M059J (cell line): ENCODE measurements at places on chromosomes 4 and X. TPM values are rescaled to one million over a fixed set of nuclear protein-coding genes. Genes with fewer than 3 reads are reported as not detected.

DNA sequence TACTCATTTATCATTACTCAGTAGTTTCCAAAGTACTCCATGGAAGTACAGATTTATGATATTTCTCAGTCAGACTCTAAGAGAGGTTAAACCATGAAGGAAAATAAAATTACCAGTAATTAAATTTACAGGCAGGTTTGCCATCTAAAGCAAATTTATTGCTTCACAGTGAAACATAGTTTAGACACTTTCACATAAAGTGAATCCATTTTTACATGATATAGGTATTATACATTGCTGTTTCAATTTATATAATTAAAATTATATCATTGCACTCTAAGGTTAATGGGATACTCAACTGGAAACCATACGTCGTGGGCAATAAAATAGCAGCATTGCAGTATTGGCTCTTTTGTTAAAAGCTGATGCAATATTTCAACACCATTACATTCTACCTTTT, 202.8 kb downstream of the SLIT2 start:
- no peak for DNase-seq

Gene CT45A2
- total RNA-seq: not detected in 2 replicates

GRCh38 chrX:139784807-139785206, 76.8 kb upstream of the MCF2 start:
- DNase-seq: no peak

- no peak for DNase-seq
Observed at GRCh38 chrX:133723930-133724329, 261.5 kb downstream of the GPC3 start.

DNA sequence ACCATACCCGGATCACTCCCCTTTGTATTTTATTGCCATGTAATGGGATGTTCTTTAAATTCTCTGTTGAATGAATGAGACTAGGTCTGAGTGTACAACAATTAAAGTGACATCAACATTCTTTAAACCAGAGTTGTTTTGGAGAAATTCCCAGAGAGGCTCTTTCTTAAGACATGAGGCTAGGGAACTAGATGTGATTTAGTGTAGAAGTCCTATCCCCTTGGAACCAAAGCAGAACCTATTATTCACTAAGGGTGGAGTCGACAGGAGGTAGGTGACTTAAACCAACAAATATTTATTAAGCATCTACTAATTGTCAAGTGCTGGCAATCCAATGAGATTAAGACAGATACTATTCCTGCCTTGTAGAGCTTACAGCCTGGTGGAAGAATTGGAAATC, 1.7 kb downstream of the EIF1AX start:
- DNase-seq: peak; percentile 66

Gene CFAP97
- 15.3 and 20.4 TPM in 2 replicates for total RNA-seq

DNA sequence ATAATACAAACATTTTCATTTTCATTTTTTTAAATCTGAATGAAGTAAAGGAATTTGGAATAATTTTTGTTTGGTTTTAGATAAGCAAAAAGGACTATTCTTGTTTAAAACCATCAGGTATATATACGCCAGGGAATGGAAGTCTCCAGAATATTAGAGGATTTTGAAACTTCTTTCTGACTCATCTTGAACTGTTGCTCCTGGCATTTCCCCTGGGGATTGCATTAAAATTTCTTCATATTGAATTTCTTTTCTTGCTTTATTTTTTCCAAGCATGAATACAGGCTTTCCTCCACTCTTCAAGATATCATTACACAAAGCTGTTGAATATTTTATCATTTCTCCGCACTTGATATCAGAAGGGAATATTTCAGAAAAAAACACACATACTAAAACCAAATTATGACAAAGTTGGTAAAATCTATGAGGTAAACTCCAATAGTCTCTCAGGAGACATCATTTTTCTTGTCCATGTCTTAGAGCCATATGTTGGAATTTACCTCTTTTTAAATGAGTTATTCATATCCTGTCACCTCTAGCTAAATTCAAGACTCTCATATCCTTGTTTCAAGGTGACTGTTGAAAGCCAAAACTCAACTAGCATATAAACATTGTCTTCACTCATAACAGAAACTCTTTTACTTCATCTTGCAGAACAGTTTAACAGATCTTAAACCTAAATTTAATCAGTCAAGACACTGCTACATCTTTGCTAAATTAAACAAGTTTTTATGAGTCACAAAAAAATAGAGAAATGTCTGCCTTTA, 20.7 kb upstream of the CSN1S1 start:
- DNase-seq: no peak

- DNase-seq: no peak
Observed at GRCh38 chr4:155799116-155799793, 40.4 kb downstream of the GUCY1B1 start.

DNA sequence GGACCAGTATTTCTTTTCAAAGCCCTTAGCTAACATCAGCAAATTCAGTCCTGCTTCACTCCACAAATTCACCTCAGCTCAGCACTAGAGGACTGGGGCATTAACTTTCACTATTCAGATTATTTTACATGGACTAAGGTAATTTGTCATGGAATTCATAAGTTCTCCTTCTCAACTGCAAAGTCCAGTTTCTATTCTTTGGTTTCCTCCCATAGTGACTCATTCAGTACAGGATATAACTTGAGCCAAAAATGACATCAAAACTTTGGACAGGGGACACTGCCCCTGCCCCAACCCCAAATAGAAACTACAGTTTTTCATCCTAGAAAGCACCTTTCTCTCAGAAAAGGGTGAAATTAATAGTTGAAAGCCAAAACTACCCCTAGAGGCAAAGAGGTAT, 52.7 kb downstream of the COX7B2 start:
- peak; percentile 34 for DNase-seq

Gene ADGRG2
- not detected in 2 replicates for total RNA-seq

- DNase-seq: peak; percentile 66
Observed at GRCh38 chr4:150117094-150117493, 38.8 kb downstream of the DCLK2 start.

GRCh38 chr4:138889216-138889615, 126.4 kb upstream of the NOCT start:
- DNase-seq: no peak

DNA sequence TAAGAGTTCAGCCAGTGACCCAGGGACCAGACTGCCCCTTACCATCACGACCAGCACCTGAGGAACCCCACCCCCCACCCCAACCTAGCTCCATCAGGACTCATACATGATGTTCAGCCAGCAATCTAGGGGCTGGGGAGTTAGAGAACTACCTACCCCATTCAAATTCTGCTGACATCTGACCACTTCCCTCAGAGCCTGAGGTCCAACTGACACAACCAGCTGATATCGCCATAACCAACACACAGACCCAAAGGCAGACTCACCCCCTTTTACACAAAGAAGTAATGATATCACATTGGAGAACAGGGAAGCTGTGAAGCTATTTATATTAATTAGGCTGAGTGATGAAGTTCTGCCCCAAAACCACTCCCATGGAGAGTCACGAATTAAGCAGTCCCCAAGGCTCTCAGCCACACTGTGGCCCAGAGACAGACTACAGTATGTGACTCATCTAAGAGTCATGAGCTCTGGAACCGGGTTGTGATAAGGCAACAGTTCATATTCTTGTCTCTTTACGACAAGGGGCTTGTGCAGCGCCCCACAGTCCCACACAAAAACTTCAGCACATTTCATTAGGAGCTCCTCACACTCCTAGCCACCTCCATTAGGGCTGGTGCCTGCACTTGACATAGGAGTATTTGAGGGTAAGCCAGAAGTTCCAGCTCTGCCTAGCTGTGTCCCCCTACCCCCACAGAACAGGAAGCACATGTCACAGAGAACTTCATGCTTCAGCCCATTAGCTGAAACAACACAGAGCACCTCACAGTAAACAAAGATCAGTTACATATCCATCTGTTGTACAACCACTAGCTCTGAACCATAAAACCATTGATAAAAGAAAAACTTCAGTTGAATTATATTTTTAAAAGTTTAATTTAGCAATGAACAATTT, 184.7 kb upstream of the ZCCHC13 start:
- DNase-seq: peak; percentile 90

Gene XAGE1A
- total RNA-seq: not detected in 2 replicates

DNA sequence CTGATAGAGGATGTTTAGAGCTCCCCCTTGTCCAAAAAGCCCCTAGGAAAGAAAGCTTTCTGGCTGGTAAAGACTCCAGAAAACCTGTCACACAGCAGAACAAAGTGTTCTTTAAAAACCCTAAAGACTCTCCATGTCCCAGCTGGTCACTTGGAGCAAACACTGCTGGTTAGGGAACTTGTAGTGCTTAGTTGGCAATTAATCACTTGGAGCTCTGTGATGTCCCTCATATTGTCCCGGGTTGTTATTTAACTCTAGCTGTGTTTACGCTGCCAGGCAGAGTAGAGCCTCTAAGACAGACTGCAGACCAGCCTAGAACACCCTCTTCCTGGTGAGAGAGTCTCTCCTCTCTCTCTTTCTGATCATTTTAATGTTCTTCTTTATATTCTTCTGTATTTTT, 267.3 kb downstream of the BCOR start:
- no peak for DNase-seq

DNA sequence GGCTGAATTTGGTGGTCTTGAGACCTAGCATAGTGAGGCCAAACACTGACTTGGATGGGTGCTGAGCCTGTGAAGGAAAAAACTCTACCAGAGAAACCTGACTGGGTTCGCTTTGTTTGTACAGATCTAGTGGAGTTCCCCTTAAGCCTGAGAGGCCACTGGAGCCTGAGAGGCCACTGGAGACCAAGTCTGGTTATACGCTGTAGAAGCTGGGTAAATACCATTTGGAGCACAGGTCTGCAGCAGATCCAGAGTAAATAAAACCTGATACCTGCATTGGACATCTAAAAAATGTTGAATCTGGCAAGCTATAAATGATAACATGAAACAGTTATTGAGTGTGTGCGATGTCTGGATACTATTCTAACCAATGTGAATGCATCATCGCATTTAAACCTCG, 104.3 kb upstream of the IGSF1 start:
- DNase-seq: no peak

Gene ZBTB49
- total RNA-seq: 4.2 and 6.2 TPM in 2 replicates

DNA sequence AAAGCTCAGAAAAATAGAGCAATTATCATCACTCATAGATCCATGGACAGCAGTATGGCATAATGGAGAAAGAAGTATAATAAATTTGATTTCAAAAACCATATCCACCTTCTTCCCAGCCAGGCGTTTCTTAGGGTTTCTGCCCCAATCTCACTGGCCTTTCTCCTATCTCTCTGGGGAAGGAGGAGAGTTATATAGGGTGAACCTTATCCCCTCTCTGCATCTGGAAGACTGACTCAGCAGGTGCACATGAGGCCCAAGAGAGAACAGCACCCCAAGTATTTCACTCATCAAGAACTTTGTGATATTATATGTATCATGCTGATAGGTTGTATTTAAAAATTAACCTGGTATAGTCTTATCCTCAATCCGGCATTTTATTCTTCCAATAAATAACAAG, 318.8 kb upstream of the RASGEF1B start:
- no peak for DNase-seq

Gene PCDH19
- total RNA-seq: 0.12 and 0.81 TPM in 2 replicates

- no peak for DNase-seq
Observed at GRCh38 chrX:8548446-8548845, 83.8 kb downstream of the VCX3B start.

DNA sequence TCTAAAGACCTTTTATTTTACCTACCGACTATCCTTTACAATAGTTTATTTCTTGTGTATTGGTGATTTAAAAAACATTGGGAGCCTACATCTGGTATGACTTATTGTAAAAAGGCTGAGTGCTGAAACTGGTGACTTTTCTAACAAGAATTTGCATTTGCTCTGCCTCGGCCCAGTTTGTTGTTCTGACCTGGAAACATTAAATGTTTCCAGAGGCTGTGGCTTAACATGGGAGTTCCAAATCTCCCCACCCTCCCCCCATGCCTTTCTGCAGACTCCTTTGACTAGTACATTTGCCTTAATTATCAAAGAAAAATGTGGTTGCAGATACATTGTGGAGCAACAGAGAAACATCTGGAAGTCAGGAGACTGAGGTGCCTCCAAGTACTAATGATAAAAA, 39.8 kb downstream of the SPCS3 start:
- DNase-seq: no peak

Gene GYG2
- total RNA-seq: 3.9 and 5.2 TPM in 2 replicates

DNA sequence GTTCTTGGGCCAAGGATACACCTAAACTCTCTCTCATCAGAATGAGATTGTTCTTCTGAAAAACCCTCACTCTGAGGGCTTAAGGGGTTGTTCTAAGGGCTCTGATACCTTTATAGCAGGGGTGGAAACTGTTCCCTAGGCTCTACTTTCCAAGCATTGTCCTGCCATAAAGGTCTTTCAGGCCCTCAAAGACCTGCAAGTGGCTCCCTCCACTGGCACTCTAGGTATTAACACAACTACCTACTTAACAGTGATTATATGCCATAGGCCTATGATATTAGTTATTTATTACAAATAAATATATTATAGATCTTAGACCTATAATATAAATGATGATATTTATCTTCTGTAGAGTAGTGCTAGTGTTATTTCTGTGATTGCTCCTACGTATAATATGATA, 473.7 kb upstream of the RPS6KA3 start:
- DNase-seq: no peak

DNA sequence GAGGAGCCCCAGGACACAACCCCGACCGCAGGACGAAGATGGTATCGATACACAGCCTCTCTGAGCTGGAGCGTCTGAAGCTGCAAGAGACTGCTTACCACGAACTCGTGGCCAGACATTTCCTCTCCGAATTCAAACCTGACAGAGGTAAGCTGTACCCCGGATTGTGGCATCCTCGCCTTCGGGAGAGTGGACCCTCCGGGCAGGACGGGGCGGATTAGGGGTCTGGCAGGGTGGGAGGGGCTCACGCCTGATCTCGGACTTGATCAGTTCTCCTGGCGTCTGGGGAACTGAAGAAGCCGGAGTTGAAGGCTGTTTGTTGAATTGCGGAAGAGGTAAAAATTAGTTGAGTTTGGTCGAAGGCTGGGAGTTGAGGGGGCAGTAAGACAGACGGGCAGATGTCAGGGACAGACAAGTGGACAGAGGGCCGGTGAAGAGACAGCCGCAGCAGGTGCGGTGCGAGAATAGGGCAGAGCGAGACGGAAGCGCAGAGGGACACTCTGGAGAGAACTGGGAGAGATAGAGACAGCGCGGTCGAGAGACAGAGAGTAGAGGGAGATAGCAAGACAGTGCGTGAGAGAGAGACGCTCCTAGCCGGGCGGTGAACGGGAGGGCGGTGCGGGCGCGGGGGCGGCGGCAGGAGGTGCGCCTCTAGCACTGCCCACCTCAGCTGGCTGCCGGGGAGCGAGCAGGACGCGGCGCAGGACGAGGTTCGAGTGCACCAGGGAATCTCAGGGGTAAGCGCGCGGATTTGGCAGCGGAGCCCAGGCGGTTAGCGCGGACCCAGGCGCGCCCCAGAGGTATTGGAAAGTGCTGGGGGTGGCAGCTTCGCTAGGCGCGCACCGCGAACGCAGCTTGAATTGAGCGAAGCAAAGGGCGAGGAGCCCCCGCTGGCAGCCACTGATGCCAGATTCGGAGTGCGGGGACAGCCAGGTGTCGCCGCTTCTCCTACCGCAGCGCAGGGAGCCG, 23.9 kb downstream of the ARHGAP36 start:
- DNase-seq: no peak

DNA sequence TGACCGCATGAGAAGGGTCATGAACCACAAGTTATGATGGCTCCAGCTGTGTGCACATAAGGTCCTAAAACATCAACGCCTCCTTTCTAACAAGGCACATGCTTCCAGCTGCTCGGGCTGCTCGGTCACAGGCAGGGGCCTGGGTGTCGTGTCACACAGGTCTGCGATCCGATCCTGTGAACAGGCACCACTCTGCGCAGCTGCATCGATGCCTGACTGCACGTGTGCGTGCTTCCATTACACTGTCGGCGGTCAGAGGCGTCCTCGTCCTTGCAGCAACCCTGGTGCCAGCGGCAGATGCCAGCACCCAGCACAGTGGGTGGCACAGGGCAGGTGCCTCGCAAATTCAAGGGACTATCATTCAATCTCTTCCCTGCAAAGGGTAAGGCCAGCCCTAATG, 23.9 kb downstream of the ZFYVE28 start:
- DNase-seq: no peak

Gene DCTD
- total RNA-seq: 65.9 and 91.5 TPM in 2 replicates

GRCh38 chr4:158371158-158371557, 150.5 kb upstream of the RXFP1 start:
- DNase-seq: peak; percentile 3
